ENCODE measurements at places on chromosomes 13 and 19.

- no peak for DNase-seq
These were observed 277.1 kb downstream of the IRS2 start for GRCh38 chr13:109509154-109509900.

GRCh38 chr19:55071129-55071502 is 4.6 kb upstream of the EPS8L1 start:
- DNase-seq, result no peak

DNA sequence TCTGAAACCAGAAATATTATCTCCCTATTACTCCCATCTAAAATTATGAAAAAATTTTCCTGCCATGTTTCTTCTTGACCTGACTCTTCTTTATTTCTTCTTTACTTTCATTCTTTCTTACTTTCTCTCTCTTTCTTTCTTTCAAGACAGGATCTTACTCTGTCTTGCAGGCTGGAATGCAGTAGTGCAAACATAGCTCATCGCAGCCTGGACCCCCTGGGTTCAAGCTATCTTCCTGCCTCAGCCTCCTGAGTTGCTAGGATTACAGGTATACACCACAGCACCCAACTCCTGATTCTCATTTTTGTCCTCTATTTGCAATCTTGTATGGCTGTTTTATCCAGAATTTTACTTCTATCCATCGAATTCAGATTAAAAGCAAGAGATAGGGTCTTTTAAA is 631.1 kb downstream of the TBC1D4 start:
- no peak for DNase-seq

- DNase-seq, result no peak
These were observed 1.7 kb upstream of the BCAM start for GRCh38 chr19:44807162-44807561.

- peak; percentile 87 for DNase-seq
These were observed 17.4 kb downstream of the ZNF579 start for GRCh38 chr19:55563261-55563690.

DNA sequence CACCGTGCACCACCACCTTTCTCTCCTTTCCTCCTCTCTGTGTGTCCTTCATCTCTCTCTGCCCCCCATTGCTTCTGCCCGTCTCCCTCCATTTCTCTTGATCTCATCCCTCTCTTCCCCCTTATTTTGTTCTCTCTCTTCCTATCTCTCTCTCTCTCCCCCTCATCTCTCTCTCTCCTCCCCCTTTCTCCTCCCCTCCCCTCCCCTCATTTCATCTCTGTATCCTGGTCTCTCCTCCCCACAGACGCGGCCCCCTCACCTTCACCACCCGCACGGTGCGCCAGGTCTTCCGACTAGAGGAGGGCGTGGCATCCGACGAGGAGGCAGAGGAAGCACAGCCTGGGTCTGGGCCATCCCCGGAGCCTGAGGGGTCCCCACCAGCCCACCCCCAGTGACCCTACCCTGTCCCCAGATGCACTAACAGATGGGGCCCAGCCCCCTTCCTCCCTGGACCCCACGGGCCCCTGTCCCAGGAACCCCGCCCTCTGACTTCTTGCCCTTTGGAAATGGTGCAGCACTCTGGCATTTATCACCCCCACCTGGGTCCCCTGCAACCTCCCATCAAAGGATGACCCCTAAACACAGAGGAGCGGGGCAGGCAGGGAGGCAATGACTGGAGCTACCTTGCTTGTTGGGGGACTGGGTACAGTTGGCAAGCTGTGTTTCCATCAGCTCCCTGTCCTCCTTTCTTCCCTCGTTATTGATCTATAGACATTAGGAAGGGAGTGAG is 19.6 kb downstream of the KCNC3 start:
- no peak for DNase-seq

- no peak for DNase-seq
These were observed 598.6 kb downstream of the EFNB2 start for GRCh38 chr13:105936816-105937215.

DNA sequence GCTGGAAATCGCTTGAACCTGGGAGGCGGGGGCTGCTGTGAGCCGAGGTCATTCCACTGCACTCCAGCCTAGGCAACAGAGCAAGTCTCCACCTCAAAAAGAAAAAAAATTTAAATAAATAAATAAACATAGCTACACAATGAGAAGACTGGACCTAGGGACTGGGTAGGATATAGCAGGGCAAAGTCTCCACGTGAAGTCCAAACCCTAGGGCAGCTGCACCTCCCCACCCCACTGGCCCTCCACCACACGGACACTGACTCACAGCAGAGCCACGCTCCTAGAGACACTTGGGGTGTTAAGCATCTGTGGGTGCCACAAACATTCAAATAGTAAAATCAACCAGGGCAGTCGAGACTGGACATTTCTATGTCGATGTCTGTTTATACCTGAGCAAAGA is 7.1 kb downstream of the LATS2 start:
- no peak for DNase-seq

DNA sequence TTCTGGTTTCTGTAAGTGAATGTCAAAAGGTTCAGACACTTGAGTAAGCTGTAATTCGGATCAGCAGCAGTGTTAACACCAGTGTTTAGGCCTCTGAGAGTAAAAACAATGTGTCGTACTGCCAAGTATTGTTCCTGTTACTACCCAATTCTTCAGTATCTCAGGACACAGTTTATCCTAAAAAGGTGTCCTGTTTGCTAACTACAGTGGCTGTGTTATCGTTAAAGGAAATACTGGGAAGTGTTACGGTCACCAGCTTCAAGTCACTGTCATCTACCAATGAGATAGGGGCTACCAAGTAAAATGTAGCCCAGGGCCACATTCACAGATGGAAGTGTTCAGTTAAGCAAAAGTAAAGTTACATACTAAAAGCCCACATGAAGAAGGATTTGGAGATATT is 2.3 kb upstream of the UPF3A start:
- no peak for DNase-seq

DNA sequence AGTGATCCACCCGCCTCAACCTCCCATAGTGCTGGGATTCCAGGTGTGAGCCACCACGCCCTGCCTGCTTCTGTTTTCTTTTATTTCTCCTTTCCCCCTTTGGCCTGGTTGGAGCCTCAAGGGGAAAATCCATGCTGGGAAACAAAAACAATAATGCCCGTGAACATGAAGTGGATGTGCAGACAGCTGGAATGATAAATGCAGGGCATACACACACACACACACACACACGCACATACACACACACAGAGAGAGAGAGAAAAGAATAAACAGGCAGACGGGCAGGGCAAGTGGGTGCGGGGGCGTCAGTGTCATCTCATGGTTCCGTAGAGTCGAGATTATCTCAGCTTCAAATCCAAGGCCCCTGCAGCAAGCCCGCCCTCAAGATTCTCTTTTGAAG is 4.4 kb upstream of the PLEKHF1 start:
- DNase-seq, result no peak

DNA sequence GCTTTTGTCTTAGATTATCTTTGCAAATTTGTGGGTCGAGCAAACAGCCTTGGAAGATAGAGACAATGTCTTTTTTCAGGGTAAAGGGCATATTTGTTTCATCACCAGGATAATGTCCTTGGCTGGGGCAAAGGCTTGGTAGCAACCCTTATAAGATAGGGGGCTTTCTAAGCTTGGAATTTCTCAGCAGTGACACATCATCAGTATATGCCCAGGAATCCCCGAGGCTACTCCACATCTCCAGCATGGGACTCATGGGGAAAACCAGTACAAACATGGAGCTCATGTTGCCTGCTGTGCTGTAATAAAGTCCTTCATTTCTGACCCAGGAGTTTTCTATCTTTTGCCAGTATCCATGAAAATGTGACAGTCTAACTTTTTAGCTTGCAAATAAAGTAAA is 77.1 kb downstream of the DCLK1 start:
- DNase-seq, result no peak

DNA sequence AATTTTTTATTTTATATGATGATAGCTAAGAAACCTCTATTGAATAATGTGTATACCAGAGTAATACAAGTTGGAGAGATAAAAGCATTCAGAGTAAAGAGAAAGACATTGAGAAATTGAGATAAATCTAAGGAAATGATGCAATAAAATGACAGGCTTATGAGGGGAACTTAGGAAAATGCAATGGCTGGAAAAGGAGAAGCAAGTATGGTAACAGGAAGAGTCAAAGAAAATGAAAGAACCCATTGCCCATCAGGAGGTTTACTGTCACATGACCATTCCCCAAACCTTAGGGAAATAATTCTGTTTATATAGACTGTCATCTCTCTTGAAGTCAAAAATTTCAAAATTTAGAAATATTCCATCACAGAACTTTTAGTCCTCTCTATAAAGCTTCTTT is 808.0 kb upstream of the PRR20A start:
- DNase-seq, result no peak

DNA sequence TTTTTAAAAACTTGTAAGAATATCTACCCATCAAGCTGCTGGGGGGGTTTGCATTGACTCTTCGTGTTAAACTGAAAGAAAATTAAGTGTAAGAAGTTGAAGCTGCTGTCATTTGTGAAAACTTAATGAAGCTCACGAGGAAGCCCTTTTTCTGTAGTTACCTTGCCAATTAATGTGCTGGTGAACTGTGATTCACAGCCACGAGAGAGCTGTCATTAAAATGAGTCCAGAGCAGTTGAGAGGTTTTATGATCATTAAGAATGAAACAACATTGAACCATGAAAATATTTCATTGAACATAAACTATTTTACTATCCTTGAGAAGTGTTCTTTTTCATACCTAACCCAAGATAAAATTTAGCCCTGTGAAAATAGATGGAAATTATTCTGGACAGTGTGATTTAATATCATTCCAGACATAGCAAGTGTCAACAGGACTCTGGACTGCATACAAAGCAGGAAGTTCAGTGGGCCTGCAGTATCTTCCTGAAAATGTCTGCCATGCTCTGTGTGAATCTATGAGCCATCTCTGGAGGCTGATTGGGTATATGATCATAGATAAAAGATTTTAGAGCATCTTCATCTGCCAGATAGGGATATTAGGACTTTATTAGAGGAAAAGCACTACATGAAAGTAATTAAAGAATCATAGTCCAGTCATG is 53.8 kb downstream of the DPY19L3 start:
- DNase-seq, result no peak

DNA sequence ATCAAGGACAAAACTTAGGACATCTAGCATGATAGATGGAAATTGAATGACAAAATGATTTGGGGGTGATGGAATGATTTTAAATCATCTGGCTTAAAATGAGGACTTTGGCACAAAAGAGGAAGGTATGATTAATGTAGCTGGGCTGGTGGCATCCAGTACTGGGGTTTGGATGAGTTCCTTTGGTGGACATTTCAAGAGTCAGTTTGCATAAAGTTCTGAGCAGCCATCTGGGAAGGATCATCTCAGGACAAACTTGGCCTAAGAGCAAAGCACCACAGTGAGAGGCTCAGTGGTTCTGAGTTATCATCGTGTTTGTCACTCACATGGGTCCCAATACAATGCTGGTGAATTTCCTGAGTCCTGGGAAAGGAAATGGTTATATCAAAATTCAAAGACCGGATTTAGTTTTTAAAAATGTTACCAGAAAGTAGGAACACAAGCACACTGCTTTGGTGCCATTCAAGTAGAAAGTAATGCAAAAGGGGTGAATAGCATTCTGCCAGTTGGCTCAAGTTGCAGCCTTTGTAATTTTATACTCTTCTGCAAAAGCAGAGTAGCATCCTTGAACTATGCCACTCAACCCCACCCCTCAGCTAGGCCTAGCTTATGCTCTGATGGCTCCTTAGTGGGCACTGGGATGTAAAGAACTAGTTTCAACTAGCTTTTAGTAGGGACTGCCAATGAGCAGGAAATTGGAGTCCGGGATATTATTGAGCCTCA is 219.0 kb downstream of the COG6 start:
- DNase-seq, result no peak

GRCh38 chr13:71873418-71874247 is 6.6 kb upstream of the DACH1 start:
- no peak for DNase-seq

DNA sequence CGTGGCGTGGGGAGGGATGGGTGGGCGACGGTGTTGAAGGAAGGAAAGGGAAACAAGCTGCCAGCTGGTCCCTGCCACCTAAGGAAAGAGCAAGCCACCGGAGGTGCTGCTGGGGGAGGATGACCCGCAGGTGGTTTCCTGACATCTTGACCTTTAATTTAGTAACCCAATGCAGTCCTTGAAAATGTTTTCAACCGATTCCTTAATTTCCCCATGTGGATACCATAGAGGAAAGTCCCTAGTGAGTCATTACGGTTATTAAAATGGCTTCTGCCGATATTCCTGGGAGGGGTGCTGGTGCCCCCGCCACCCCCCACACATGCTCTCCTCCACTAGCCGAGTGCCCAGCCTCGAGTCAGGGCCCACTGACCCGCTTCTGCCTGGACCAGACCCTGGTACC is 6.3 kb upstream of the ANKRD10 start:
- no peak for DNase-seq

GRCh38 chr13:82436099-82436585 is 1446.1 kb downstream of the SLITRK1 start:
- DNase-seq, result no peak

GRCh38 chr13:46675016-46675415 is 121.9 kb downstream of the ESD start:
- DNase-seq, result no peak

DNA sequence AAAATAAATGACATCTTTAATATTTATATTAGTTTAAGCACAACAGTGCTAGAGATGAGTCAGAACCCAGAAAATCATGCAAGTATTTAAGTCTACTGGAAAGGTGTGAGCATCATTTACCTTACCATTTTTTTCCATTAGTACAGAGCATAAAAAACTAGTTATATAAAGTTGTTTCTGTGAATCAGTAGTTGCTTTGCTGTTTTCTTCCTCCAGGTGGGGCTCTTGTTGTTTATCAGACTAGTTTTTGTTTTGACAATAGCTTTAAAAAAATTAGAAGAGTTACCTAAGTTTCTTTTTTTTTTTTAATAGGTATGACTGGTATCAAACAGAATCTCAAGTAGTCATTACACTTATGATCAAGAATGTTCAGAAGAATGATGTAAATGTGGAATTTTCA is 12.7 kb downstream of the SUGT1 start:
- no peak for DNase-seq

DNA sequence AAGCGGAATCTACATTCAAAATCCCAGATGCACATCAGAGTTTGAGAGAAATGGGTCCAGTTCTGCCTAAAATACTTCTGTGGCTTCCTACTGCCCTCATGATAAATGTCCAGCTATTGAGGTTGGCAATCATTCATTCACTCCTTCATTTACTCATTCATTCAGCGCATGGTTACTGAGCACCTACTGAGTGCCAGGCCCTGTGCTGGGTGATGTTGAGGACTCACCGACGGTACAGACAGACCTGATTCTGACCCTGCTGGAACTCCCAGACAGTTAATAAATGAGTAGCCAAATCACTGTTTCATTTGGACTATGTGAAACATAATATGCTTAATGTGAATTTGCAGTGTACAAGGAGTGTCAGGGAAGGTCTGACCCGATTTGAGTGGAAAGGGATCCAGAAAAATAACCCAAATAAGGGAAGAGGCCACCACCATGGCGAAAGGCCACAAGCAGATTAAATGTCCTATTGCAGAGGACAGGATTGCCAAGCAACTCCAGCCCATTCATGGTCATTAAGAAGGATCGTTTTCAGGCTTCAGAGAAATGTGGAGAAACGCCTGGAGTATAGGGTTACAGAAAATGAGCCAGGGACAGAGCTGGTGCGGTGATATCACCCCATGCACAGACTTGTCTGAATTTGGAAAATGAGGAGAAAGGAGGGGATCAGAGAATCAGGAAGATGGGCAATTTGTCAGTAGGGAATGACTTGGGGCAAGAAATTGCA is 20.5 kb downstream of the DYRK1B start:
- DNase-seq, result no peak
